ENCODE measurements at places on chromosomes 5 and 9.

DNA sequence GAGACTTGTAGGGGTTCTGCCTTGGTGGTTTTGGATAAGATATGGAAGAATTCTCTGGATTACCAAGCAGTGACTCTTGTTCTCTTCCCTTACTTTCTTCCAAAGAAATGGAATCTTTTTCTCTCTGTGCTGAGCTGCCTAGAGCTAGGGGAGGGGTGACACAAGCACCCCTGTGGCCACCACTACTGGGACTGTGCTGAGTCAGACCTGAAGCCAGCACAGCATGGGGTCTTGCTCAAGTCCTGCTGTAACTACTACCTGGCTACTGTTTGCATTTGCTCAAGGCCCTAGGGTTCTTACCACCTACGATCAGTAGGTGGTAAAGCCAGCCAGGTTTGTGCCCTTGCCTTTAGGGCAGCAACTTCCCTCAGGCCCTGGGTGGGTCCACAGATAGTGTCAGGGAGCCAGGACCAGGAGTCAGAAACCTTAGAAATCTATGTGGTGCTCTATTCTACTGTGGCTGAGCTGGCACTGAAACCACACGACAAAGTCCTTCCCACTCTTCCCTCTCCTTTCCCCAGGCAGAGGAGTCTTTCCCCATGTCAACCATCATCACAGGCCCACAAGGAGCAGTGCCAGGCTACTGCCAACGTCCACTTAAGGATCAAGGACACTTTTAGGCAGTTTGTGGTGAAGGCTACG lies 53.8 kb downstream of the SREK1 start:
- no peak for DNase-seq

- no peak for DNase-seq
Observed at GRCh38 chr9:126173401-126173800, 153.2 kb upstream of the MVB12B start.

GRCh38 chr5:3843706-3844105 lies 248.1 kb downstream of the IRX1 start:
- DNase-seq = no peak

- DNase-seq = no peak
Observed at GRCh38 chr5:141597394-141597793, 21.4 kb downstream of the DIAPH1 start.

- no peak for DNase-seq
Observed at GRCh38 chr5:143019614-143020515, 249.7 kb downstream of the ARHGAP26 start.

GRCh38 chr5:157516626-157517325 lies 56.8 kb downstream of the NIPAL4 start:
- DNase-seq = no peak

DNA sequence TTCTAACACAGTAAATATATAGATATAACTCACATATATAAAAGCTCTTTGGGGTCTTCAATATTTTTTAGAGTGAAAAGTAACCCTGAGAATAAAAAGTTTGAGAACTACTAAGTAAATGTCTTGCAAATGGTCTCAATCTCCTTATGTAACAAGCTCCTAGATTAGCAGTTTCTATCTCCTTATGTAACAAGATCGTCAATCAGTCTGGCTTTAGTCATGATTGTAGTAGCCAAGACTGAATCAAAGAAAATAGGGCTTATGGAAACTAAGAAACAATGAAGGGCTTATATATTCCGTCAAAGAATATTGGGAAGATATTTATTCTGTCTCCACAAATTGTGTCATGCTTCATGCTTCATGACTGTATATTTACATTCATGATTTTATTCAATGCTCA lies 22.4 kb upstream of the FREM1 start:
- no peak for DNase-seq

DNA sequence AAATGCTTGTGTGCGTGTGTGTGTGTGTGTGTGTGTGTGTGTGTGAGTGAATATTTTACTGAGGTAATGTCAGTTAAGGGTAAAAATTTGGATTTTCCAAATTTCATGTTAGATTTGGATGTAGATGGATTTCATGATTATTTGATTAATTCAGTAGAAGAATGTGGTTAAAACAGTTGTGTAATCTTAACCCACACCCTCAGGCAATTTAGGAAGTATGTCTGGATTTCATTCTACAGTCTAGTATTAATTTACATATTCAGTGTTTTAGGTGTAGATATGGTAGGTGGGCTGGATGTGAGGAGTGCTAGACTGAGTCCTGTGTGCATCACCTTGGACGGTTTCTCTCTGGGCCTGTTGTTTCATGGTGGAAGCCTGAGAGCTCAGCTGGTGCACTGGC lies 99.1 kb upstream of the CKMT2 start:
- no peak for DNase-seq

DNA sequence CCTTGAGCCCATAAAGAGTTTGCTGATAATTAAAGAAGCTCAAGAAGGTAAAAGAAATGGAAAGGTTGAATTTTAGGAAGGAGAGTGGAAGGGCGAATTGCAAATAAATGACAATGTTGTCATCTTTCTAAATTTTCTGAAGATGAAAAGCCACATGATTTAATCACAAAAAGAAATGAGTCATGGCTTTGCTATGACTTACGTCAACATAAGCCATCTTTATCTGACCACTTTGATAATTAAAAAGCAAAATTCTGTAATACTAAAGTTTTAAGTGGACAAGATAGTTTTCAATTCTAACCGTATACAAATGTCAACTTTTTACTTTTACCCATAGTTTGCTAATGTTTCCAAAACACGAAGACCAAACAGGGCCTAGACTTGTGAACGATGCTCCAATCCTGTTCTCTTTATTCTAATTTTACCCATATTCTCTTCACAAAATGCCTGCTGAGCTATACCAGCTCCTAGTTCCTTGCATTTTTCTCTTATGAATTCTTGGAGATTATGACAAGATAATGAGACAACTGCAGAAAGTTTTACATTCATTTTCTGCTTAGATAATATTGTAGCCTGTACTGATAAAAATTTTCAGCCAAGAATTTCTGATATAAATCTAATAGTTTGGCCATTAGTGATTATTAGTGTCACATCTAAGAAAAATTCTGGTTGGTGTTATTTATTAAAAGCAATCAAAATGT lies 21.8 kb upstream of the PRUNE2 start:
- no peak for DNase-seq

GRCh38 chr9:8864545-8864896 lies 1064.9 kb upstream of the DMAC1 start:
- no peak for DNase-seq

GRCh38 chr5:90111364-90112032 lies 298.1 kb downstream of the CETN3 start:
- no peak for DNase-seq

DNA sequence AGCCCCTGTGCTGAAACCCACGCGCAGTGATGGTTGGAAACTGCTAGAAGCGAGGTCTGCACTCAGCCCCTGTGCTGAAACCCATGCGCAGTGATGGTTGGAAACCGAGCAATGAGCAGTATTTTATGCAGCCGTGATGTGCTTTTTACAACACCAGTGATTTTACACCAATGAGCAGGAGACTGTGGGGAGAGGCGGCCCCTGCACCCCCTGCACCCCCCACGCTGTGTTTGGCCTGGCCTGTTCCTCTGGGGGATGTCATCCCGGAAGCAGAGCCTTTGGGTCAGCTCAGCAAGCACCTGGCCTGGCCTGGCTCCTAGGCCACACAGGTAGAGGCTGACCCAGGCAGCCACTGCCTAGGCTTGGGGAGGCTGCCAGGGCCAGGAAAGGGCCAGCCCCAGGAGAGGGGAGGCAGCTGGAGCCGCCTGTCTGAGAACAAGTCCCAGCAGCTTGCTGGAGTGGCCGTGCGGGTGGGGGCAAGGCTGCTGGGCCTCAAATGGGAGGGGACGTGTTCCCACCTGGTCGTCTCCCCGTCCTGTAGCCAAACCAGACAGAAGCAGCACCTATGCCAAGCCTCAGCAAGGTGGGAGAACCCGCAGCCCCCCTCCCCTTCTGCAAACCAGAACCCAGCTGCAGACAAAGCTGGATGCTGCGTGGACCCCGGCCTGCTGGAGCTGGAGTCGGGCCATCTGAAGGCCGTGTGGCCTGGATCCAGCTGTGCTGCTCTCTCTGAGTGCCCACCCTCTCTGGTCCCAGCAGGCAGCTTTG lies 46.8 kb downstream of the DBH start:
- no peak for DNase-seq

- DNase-seq = no peak
Observed at GRCh38 chr9:89866701-89867100, 261.9 kb downstream of the GADD45G start.

DNA sequence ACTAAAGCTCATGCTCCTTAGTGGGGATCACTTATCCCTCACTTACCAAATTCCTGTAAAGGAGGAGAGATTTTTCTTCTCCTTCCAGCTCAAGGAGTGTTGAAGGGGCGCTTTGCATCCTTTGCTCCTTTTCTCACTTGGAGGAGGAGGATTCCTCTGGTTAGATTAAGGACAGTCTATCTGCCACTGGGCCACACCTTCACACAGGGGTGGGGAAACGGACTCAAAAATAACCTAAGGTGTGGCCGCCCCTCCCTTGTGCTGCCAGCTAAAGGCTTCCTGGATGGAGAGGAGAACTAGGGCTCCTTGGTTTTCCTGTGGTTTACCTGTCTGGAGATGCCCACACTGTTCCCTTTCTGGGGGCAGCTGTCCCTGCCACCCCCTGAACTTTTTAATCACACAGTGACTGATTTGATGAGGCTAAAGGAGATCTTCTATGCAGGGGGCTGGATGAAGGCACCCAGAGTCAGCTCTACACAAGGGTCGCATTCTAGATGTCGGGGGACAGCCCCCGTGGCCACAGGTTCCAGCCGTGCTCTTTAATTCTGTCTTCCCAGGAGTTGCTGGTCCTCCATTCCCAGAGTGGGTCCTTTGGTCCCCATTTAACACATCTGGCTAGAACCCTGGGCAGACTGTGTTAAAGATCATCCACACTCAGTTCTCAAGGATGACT lies 14.4 kb downstream of the GLRX start:
- no peak for DNase-seq

- no peak for DNase-seq
Observed at GRCh38 chr5:176381423-176381822, 7.0 kb downstream of the NOP16 start.

- DNase-seq = peak; percentile 79
Observed at GRCh38 chr5:132064738-132065331, 4.4 kb downstream of the IL3 start.

DNA sequence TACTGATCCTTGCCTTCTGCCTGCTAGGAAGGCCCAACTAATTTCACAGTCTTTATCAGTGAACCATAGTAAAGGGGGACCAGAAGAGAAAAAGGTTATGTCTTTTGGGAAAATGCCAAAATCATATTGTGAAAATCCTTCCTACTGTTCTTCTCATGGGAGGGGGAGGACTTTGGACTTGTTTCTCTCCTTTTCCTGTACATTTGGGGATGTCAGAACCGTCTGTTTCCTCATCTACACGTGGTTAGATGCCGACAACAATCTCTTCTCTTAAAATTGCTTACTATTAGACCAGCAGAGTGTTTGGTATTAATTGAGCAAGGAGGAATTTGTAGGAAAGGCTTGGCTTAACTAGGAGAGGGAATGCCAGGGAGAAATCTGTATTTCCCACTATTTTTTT lies 77.2 kb downstream of the TMC1 start:
- DNase-seq = no peak

DNA sequence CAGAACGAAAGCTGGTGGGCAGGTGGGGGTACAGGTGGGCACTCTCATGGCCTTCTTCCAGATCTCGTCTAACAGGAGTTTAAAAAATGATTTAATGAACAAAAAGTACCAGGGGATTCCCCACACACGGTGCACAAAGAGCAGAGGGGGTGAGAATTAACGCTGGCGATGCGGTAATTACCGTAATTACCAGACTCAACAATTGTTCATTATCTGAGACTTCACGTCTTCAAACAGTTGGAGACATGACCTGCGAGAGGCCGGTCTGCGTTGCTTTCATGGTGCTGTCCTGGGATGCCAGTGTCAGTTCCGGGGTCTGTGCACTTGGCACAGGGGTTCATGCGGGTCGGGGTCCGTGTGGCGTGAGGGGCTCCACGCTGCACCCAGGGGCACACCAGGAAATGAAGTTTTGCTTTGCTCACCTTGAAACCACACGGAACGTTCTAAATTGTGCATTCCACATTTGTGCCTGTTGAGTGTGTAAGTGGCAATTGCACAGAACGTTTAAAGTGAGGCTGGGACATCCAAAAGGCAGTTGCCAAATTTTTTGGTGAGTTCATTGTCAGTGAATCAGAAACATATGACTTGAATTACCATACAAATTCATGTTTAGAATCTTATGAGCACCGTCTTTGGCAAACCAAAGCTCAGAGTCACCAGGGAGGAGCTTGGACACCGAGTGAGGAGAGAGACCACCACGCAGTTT lies 256.4 kb upstream of the IRX1 start:
- DNase-seq = no peak

DNA sequence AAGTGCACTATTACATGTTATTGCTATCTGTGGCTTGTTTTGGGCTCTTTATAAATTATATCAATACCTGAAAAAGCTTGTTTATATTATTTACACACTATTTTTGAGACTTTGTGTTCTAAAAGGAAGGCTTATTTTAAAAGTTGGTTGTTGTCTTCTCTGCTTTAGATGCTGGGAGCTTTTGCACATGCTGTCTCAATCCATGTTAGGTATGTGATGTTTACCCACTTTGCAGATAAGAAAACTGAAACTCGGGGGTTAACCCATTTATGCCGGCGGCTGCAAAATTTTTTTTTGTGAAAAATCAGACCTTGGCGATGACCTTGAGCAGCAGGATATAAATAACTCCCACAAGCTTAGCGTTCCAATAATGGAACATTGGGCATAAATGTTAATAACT lies 212.9 kb downstream of the RANBP17 start:
- no peak for DNase-seq

GRCh38 chr9:24582146-24583126 lies 36.7 kb upstream of the IZUMO3 start:
- DNase-seq = no peak

All from stimulated activated CD4-positive, alpha-beta T cell treated with anti-CD3 and anti-CD28 coated beads, Interleukin-12 subunit alpha, Interleukin-12 subunit beta, amount 100 ng/mL, for 48 hours (primary cell).